ENCODE measurements at places on chromosomes 16 and 17.

DNA sequence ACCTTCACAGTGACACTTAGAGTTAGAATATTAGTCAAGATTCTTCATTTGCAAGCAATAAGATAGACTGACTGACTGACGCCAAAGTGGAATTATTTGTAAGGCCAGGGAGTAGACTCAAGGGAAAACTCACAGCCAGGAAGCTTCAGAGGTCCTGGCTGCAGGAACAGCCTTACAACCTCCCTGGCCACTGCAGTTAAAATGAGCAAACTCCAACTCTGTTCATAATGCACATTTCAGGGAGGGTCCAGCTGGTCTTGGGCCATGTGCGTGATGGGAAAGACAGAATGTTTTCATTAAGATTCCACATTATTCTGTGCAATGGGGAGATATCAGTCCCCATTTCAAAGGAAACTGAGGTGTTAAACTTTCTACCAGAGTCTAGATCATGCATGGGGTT is 9.9 kb downstream of the CAPNS2 start:
- no peak for DNase-seq

DNA sequence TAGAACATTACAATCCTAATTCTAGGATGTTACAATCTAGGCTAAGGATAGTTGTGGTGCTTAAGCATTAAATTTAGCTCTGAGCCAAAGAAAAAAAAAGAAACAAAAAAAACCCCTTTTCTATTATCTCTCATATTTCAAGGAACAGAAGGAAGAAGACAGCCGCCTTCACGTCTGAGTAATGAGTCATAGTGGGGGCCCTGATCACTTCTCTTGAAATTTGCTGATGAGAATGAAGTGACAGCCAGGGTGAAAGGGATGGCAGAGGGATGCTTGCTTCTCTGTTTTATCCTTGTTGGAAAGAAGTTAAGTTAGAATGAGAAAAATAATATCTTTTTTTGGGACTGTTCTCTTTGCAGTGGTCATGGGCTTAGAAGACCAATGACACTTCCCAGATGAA is 82.6 kb upstream of the MPHOSPH6 start:
- no peak for DNase-seq

- no peak for DNase-seq
These were observed 10.0 kb downstream of the SLC38A8 start for GRCh38 chr16:84032458-84033178.

GRCh38 chr17:4163951-4164350 is 21.0 kb downstream of the CYB5D2 start:
- DNase-seq, result no peak

- peak; percentile 21 for DNase-seq
These were observed 27.9 kb downstream of the MBTPS1 start for GRCh38 chr16:84088695-84089395.

DNA sequence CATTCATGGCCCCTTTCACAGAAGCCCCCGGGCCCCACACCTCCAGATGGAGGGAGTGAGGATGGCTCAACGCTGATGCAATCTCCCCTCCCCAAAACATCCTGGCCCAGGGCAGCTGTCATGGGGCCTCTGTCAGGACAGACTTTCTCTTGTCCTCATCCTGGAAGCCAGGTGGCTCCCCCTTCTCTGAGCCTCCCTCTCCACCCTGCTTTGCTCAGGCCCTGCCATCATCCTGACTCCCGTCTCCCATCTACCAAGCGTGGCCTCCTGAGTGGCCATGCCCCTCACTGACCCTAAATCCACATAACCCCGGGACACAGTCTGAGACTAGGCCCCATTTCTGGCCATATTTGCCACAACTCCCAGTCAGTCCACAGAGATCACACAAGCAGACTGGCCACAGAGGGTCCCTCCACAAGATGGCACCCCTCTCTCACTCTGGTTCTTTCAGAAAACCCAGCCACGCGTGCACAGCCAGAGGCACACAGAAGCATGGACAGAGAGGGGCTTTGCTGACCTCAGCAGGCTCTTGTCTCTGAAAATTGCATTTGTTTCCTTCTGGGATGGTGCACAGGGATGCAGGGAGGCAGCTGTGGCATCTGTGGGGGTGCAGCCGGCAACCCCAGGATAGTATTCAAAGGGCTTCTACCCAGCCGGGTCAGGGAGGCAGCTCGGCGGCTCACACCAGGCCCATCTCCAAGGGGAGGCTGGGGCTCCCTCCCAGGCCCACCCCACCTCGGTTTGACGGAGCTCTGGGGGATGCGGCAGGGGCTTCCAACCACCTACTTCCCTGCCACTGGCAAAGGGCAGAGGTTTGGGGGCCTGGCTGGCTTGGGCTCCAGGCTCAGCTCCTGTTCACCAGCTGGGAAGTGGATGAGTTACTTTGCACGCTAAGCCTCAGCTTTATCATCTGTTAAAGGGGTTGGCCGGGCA is 16.9 kb downstream of the DOC2B start:
- DNase-seq, result no peak

DNA sequence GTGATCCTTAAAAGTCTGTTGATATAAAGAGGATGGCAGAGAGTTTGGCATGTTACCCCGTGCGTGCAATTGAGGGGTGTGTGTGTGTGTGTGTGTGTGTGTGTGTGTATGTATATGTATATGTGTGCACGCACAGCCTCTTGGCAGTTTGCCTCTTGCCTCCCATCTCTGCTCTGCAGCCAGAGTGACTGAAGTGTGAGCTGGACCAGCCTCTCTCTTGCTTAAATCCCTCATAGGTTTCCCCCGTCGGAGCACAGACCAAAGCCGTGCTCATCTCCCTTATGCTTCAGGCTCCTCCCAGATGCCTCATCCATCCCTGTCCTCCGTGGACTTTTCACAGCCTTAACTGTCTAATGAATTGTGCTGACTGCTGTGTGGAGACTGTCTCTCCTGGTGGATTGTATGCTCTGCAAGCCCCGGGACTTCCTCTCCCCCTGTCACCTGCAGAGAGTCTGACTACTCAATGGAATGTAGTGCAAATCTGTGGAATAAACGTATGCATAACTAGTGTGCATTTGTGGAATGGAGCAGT is 413.5 kb downstream of the CPPED1 start:
- no peak for DNase-seq
